ENCODE measurements at places on chromosomes 12 and 14.

DNA sequence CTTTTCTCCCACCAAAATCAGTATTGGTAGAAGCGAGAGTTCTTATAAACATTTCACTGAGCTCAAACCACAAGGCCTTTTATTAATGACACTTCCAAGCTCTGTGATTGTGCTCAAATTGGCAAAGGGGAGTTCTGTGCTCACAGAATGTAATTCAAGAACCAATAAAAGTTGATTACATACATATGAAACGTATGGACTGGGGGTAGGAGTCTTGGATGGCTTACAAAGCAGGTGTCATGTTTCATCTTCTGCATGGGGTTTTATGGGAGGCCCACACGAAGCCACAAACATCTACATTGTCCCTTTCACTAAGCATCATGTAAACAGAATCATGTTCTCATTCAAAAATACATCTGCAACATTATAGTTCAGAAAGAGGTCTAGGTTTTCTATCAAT is 828.3 kb downstream of the VRK1 start:
- DNase-seq, result no peak

GRCh38 chr12:32897281-32897610 is 669 bp upstream of the PKP2 start:
- no peak for DNase-seq

DNA sequence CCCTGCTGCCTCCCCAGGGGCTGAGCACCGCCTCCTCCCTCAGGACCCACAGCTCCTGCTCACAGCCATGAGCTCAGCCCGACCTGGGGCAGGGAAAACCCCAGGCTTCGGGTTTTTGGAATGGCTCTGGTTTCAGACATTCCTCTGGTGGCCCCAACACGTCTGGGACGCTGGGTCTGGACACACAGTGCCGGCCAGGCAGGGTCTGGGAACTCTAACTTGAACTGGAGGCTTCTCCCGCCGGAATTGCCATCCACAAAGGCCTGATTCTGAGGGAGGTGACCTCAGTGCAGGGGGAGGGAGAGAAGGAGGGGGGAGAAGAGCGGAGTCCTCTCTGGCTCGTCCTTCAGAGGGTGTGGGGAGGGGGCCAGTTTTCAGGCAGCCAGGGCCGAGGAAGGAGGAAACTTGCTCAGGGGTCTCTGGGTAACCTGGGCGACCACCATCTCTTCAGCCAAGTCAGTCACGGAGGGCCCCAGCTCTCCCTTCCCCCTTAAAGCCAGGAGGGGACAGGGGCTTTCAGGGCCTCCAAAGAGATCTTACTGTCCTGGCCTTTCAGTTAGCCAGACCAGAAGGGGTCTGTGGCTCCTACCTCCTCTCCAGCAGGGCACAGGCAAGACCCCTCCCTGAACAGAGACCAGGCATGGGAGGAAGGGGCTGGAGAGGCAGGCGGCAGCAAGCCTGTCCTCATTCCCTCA is 19.4 kb downstream of the NCKAP5L start:
- DNase-seq, result no peak

GRCh38 chr14:63496837-63497400 is 46.3 kb downstream of the PPP2R5E start:
- no peak for DNase-seq

DNA sequence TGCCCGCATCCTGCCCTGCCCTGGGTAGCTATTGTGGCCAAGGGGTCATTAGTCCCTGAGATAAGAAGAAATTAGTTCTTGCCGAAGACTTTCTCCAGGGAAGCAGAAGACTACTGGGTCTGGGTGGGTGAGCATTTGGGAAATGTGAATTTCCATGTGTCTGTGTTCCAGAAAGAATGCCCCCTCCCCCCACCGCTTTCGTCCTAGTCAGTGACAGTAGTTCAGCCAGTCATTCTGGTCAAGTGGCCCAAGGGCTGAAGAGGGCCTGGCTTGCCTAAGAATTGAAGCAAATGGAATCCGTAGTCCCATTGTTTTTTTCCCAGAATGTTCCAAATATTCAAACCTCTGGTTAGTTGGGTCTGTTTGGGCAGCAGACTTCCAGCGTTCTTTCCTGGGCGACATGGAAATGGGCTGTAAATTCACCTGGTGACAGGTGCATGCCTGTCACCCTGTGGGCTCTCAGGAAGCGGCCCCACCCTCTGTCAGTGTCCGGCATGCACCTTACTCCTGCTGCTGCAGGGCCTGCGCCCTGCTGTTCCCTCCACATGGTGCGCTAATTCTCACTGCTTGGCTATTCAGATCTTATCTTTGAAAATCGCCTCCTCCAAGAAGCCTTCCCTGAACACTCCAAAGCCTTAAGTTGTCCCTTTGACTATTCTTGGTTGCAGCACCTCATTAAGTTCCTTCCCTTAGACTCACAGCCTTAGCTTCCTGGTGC is 1.4 kb upstream of the RFLNA start:
- DNase-seq, result no peak

- DNase-seq, result no peak
These were observed 78.0 kb downstream of the DBX2 start for GRCh38 chr12:44972746-44973421.

DNA sequence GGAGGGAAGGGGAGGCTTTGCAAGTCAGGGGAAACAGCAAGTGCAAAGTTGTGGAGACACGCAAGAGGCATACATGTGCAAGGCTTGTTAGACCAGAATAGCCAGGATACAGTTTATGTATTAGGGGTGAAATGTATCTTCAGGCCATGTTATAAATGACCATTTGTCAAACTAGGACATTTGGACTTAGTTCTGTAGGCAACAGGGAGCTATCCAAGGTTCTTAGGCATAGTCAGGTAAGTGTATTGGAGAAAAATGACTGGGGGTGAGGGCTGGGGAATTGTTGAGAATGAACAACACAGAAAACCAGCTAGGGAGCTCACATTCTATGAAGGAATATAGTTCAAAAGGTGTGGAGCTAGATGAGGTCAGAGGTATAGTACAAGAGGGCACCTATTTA is 42.5 kb downstream of the TPH2 start:
- DNase-seq, result no peak

GRCh38 chr14:67674480-67675218 is at the start of gene VTI1B:
TSS of gene VTI1B (minus strand) at chr14:67674632. CDS start at chr14:67674489, 143 bp downstream.
- peak; percentile 65 for DNase-seq

DNA sequence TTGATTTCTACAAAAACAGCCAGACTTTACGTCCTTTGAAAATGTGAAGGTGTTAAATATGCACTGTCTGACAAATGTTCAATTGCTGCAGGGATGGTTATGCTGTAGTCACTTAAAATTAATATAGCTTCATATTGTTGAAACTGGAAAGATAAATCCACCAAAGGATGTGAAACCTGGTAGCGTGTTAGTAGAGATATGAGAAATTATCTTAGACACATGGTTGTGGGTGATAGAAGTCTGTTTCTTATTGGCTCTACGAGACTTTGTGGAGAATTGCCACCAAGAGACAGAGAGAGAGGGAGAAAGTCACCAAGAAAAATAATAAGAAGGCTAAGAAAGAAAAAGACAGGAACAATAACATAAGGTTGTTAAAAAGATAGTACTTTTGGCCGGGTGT is 2.6 kb upstream of the CAPRIN2 start:
- DNase-seq, result no peak

GRCh38 chr12:47775100-47775911 is 2.3 kb downstream of the SLC48A1 start:
- no peak for DNase-seq

DNA sequence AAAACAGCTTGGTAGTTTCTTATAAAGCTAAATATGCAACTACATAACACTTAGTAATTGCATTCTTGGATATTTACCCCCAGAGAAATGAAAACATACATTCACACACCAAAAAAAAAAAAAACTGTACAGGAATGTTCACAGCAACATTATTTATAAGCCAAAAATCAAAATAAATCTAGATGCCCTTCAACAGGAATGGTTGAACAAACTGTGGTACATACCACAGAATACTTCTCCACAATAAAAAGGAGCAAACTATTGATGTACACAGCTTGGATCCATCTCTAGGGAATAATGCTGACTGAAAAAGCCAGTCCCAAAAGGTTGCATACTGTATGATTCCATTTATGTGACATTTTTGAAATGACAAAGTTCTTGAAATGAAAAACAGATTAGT is 62.1 kb upstream of the SLC38A4 start:
- no peak for DNase-seq

GRCh38 chr12:31106101-31106803 is 32.6 kb downstream of the DDX11 start:
- DNase-seq, result no peak

- no peak for DNase-seq
These were observed 320.2 kb upstream of the SFSWAP start for GRCh38 chr12:131390412-131391334.

GRCh38 chr12:10571141-10571540 is 42.3 kb downstream of the MAGOHB start:
- no peak for DNase-seq

GRCh38 chr12:96514328-96514727 is 25.0 kb downstream of the CFAP54 start:
- no peak for DNase-seq

GRCh38 chr14:100651999-100652508 is 64.8 kb upstream of the BEGAIN start:
- no peak for DNase-seq

GRCh38 chr14:22520796-22521195 is 68.2 kb downstream of the DAD1 start:
- no peak for DNase-seq

DNA sequence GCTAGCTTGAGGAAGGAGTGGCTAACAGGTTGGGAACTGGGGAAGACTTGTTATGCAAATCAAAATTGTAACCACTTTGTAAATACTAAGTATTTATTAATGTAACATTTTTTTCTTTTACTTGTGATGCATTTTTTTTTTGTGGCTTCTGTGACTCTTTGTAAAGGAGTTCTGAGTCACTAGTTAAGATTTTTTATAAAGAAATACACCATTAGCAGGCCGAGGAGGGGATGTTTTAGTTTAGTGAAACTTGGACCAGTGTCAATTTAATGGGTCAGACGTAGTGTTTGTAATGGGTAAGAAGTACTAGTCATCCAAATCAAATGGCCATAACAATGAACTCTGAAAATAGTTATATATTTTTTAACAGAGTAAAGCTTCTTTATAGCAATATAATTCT is 43.1 kb downstream of the AKAP6 start:
- no peak for DNase-seq

GRCh38 chr12:40168868-40169267 is 55.9 kb upstream of the LRRK2 start:
- DNase-seq, result no peak

- no peak for DNase-seq
These were observed 31.4 kb upstream of the C14orf180 start for GRCh38 chr14:104547998-104548700.

- DNase-seq, result no peak
These were observed 8.5 kb downstream of the ITGB7 start for GRCh38 chr12:53198486-53199110.

GRCh38 chr12:125245581-125246557 is 180.6 kb downstream of the AACS start:
- DNase-seq, result no peak

DNA sequence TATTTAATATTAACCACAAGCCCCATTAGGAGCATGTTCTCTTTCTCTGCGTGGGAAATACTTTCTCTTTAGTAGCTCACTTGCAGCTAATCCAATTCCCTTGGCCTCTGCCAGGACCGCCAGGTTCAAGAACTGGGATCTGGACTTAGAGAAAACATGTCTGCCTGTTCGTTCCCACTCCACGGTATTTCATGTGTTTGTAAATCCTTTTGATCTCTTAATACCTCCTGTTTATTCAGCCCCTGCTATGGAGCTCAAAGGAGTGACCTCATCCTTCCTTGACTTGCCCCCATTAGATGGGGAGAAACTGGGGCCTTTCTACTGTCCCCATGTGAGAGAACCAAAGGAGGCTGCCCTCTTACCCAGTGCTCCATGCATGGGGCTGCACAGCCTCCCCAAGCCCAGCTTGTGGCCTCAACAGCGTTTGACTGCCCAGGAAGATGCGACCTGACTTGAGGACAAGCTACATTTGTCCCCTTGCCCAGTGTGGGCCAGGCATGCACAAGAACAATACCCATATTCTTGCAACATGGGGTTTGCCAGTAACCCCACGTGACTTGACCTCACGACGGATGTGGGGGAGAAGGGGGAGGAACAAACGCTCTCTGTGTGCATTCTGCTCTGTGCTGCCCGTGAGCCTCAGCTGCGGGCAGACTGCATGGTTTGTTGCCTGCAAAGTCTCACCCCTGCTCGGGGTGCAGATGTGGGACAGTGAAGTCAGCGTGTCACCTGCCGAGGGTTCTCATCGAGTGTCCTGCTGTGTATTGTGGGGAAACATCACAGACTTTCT is 30.3 kb downstream of the CD9 start:
- DNase-seq, result peak; percentile 48

- DNase-seq, result no peak
These were observed 51.2 kb downstream of the ATF7IP start for GRCh38 chr12:14416658-14417057.

GRCh38 chr12:51874000-51874399 is 13.9 kb upstream of the ANKRD33 start:
- DNase-seq, result no peak

DNA sequence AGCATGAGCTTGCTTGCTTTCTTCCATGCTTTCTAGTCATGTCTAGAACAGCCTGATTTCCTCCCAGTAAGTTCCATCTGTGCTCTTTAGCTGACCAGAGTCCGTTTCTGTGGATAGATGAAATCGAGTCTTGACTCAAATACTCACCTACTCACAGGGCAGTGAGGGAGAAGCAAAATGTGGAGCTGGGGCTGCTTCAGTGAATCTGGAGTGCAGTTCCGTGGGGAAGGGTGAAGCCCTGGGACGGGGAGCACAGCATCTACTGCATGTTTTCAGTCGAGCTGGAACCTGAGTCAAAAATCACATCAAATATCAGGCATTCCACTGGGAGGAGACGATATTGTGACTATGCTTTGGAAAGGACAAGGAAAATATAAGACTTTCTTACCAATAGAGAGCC is 70.3 kb upstream of the PRMT8 start:
- no peak for DNase-seq

DNA sequence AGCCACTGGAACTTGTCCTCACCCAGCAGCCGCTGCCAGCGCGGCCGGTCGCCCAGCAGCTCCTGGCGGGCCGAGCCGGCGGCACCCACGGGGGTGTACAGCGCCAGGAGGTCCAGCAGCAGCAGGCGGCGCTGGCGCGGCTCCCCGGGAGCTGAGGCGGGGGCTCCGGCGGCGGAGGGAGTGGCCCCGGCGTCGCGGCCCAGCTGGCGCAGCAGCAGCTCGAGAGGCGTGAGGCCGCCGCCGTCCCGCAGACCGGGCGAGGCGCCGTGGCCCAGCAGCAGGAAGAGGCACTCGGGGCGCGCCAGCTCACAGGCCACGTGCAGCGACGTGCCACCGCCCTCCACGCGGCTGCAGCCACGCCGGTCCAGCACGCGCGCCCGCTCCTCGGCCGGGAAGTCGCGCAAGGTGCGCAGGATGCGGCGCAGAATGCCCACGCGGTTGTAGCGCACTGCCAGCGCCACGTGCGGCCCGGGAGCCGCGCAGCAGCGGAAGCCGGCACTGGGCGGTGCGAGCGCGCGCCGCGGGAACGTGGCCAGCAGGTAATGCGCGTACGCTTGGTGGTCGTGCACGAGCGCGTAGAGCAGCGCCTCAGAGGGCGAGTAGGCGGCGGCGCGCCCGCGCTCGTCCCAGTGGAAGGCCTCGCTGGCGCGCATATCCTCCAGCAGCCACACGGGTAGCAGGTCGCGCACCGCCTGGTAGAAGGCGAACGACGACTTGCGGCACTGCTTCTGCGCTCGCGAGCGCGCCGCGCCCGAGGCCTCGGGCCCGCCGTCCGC is 2.3 kb downstream of the ANKRD9 start:
- no peak for DNase-seq

GRCh38 chr12:71601546-71601945 is 62.1 kb downstream of the ZFC3H1 start:
- no peak for DNase-seq
